ENCODE measurements at places on chromosomes 11 and 22.
A peak's percentile ranks its signal among the peaks of the same experiment; 100 is the strongest.

DNA sequence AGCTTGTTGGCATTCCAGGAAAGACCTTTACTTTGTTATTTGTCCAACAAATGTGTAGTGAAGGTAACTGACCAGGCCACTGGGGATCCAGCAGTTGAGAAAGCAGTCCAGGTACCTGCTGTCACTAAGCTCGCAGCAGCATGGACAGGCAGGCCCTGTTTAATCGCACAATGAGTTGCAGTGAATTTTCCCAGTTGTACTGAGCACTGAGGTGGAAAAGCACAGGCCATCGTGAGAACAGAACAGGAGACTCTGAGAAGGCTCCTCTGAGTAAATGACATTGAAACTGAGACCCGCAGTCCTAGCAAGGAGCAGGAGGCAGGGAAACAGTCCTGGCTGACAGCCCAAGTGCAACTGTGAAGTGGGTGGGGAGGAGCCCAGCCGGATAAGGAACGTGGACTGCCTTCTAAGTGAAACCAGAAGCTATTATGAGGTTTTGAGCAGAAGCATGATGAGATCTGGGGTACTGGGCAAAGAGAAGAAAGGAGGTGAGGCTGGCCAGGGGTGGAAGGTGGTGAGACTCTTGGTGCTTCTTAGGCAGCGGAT, 39.8 kb upstream of the CDON start:
- DNase-seq: no peak

GRCh38 chr22:44599084-44599483, 101.1 kb upstream of the RTL6 start:
- no peak for DNase-seq

- no peak for DNase-seq
Observed at GRCh38 chr11:17496406-17496805, 19.8 kb upstream of the ABCC8 start.

- no peak for DNase-seq
Observed at GRCh38 chr22:40396882-40397281, 26.5 kb downstream of the SGSM3 start.

- DNase-seq: peak; percentile 82
Observed at GRCh38 chr22:23402275-23403151, 177.6 kb downstream of the IGLL1 start.

- DNase-seq: no peak
Observed at GRCh38 chr11:36098087-36098486, 154.2 kb downstream of the LDLRAD3 start.

GRCh38 chr11:35257281-35257680, 118.3 kb downstream of the CD44 start:
- no peak for DNase-seq

GRCh38 chr22:37244114-37244921, at the start of gene RAC2:
Gene RAC2, minus strand, starts transcription at chr22:37244269. Its CDS starts 121 bp downstream, at chr22:37244148.
- DNase-seq: peak; percentile 97

DNA sequence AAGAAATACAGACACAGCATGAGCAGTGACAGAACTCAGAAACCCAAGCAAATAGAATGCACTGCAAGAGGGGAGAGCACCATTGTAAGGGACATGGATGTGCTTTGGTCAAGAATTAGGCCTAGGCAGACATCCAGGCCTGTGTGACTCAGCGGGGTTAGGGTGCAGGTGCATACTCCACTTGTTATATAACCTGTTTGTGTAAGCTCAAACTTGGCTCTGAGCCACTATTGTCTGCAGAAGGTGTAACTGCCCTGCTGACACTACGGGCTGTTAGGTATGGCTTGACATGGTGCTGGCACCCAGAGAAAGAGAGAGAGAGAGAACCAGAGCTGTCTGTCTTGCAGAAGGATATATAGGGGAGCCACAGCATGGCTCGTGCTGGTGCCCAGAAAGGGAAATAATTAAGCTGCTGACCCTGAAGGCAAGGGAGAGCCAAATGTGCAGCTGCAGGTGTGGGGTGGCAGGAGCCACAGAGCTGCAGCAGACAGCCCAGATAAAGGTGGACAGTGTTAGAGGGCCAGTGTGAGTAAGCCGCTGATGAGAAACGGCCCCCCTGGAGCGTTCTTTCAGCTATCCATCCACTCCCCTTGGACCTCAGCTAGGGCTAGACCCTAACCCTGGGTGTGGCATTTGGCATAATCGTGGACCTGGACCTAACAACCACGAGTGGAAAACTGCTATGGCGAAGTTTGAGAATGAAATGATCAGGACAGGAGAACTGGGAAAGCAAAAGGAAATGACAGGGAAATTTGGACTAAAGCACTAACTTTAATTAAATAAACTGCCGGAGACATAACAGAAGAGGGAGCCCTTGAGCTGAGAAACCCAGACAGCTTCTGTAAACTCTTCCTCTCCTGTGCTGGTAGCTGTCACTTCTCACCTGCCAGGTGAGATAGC, 253.0 kb upstream of the CCDC179 start:
- DNase-seq: peak; percentile 20

- no peak for DNase-seq
Observed at GRCh38 chr11:108606495-108607160, 13.1 kb upstream of the EXPH5 start.

- DNase-seq: no peak
Observed at GRCh38 chr11:133146697-133147306, 385.5 kb downstream of the OPCML start.

- DNase-seq: peak; percentile 29
Observed at GRCh38 chr11:15216678-15217077, 102.0 kb downstream of the INSC start.

- no peak for DNase-seq
Observed at GRCh38 chr11:116065986-116066385, 561.8 kb upstream of the CADM1 start.

DNA sequence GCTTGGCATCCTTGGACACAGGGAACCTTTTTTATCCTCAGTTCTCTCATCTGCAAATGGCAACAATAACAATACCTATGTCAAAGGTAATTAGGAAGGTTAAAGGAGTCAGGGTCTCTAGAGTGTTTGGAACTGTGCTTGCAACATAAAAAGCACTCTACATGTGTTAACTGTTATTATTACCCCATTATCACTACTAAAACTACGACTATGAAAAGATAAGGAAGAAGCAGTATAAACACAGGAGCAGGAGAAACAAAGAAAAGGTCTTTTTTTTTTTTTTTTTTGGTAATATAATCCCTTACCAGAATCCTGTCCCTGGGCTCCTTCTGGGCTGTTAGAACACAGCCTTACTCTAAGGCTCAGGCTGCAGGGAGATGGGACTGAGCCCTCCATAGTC, 348.2 kb downstream of the CADM1 start:
- DNase-seq: no peak

DNA sequence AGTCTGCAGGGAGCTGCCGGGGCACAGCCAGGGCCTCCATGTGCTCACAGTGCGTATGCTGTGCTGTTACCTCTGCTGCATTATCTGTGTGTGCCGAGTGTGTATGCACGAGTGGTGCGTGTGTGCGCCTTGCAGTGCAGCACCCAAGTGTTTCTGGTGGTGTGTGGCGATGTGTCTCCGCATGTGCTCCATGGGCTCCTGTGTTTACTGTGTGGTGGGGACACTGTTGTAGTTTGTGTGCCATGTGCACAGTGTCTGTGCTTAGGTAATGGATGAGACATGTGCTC, 31.4 kb downstream of the KCNC1 start:
- no peak for DNase-seq

DNA sequence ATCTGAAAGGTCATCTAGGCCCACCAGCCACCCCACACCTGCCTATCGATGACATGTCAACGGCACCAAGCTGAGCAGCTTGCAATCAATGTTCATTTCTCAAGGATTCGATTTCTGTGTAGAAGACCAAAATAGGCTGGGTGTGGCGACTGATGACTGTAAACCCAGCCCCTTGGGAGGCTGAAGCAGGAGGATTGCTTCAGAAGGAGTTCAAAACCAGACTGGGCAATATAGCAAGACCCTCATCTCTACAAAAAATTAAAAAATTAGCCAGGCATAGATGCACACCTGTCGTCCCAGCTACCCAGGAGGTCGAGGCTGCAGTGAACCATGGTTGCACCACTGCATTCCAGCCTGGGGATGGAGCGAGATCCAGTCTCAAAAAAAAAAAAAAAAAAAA, 108.7 kb downstream of the MICAL3 start:
- no peak for DNase-seq

DNA sequence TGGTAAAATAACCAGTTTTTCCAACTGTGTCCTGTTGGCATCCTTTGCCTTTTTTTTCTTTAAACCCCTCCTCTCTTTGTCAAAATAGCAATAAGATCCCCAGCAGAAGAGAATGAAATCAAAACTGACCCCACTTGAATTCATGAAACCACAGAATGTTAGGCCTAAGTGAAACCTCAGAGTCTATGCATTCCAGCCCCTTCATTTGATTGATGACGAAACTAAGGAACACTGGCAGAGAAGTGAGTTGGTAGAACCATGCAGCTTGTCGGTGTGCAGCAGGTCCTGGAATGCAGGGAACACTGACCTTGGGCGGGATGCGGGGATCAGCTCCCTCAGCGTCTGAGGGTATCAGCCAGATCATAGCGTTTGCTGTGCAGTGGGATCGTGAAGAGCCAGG, 57.5 kb downstream of the GRK3 start:
- DNase-seq: no peak

GRCh38 chr22:41201141-41201540, 4.0 kb upstream of the L3MBTL2 start:
- no peak for DNase-seq

DNA sequence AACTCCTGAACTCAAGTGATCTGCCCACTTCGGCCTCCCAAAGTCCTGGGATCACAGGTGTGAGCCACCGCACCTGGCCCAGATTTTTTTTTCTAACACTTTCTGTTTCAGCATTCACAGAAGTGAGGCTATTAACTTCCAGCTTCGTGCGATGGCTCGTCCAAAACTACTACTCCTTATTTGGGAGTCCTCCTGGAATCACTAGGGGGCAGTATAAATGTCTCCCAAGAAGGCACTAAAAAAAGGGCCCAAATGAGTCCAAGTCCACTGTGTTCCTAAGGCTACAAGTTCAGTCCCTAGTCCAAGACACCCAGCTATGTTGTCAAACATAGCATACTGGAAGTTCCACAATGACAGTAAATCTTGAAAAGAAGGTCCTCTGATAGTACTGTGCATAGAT, 63.2 kb upstream of the BIRC3 start:
- DNase-seq: no peak

DNA sequence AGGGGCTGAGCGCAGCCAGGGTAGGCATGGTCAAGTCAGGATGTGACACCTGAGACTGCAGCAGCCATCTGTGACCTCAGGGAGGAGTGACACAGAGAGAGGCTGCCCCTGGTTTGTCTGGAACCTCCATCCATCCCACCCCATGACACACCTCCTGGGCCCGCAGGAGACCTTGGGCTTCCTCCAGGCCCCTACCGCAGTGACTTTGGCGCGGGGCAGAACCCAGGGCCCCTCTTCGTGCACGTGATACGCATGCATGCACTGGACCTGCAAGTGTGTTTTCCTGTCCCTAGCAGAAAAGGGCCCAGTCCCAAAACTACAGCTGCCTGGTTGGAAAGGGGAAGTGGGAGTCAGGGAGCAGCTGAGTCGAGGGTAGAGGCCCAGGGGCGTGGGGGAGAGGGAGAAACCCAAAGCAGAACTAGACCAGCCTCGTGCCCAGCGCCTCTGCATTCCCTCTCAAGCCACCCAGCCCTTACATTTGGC, 7.9 kb upstream of the CYTH4 start:
- DNase-seq: no peak

DNA sequence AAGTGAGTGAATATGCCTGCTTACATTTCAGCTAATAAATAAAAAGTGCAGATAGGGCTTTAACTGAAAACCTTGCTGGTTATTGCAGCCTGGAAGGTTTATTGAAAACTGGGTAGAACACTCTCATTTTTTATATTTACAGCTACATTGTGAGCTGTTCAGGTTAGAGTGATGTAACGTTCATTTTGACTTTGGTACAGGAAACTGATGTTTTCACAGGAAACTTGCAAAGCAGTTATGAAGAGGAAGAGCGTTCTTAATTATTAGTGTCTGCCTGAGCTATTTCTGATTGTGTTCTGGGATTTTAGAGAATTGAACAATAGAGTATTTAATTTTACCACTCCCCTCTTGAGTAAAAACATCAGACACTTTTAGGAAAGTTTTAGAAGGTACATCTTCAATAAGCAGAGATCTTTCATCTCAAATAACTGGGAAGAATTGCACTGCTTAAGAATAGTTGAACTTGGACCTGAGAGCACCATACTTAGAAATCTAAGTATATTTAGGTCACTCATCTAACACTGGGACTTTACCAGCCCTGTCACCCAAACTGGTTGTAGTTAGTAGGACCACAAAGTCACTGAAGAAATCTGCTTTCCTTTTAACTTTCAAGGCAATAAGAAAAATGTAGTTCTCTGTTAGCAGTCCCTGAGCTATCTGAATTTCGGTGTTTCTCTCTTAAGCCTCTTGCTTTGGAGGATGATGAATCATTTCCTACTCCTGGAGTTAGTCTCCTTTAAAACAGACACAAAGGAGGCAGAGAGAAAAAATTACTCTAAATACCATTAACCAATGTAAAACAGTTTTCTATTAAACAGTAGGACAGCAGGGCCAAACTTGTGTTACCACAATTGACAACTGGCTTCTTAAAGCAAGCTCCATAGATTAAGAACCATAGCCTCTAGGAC, 128.6 kb upstream of the DDI1 start:
- no peak for DNase-seq

DNA sequence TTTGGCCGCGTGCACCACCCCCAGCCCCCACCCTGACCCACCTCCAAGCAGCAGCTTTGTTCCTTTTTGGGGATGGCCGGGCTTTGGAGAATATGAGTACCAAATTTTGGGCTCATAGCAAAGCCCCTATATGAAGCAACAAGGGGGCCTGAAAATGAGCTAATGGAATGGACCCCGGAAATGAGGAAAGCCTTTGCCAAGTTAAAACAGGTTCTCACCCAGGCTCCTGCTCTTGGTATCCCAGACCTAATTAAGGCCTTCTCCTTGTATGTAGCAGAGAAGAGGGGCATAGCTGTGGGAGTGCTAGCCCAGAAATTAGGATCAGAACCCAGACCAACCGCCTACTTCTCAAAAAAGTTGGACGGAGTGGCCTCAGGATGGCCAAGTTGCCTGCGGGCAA, 87.0 kb downstream of the PIWIL4 start:
- DNase-seq: no peak

DNA sequence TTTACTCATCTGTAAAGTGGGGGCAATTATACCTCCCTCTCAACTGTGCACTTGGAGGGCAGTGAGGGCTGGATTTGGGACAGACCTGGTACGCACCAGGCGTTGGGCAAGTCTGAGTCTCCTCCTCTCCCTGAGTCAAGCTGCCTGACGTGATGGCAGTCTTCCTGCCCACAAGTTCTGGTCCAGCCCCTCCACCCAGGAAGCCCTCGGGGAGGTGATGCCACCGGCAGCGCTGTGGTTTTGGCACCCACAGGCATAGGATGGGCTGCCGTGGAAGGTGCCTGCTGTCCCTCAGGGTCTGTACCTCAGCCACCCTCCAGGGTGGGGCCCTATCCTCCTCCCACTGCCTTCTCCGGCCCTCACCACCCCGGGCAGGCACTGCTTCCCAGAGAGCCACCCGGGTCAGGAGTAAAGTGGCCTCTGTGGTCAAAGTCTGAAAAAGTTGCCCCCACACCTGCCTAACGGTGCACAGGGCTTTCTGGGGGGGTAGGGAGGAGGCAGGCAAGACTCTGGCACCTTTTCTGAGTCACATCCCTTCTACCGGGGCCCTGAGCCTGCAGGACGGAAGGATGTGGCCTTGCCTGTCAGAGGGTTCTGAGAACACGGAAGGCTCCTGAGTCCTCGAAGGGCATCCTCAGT, 6.5 kb upstream of the APOBEC3H start:
- DNase-seq: peak; percentile 92

GRCh38 chr22:20229916-20230775, 38.0 kb downstream of the RTN4R start:
- no peak for DNase-seq
